Inflammatory macrophage treated with lipopolysaccharide for 4 hours (primary cell): ENCODE measurements at places on chromosomes 6 and 20.

DNA sequence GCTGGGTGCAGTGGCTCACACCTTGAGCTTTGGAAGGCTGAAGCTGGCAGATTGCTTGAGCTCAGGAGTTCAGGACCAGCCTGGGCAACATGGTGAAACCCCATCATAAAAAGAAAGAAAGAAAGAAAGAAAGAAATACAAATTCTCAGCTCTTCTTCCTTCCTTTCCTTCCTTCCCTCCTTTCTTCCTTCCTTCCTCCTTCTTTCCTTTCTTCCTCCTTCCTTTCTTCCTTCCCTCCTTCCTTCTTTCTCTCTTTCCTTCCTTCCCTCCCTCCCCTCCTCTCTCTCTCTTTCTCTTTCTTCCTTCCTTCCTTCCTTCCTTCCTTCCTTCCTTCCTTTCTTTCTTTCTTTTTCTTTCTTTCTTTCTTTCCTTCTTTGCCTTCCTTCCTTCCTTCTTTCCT lies 21.0 kb upstream of the NCOA3 start:
- no peak for DNase-seq

DNA sequence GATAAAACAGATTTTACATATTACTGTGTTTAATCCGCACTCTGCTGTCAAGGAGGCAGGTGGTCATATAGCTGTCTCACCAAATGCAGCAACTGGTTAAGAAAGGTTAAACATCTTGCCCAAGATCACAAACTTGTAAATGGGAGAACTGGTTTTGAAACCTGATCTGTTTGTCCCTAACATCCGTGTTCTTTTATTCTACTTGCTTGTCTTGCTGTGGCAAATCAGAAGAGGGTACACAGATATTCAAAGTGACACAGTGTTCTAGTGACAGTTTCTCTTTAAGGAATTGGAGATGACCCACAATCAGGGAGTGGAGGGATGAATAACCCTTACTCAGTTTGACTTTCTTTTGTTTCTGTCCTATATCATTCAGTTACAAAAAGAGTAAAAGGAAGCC lies 83.0 kb upstream of the SGK1 start:
- no peak for DNase-seq

DNA sequence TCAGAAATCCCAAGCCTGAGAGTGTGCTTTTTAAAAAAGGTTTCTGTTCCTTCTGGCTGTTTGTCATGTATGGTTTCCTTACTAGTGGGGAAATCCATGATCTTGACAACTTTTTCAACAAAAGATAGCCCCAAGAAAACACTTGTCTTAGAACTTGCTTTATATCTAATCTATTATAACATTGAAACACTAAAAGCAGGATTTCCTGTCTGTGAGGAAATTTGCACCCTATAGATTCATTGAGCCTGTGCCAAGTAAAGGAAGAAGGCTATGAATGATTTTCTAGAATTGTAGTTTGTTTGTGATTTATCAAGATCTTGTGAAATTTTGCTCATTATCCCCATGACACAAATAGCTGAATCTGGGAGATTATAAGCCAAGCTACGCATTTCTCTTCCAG lies 238.6 kb upstream of the RIN2 start:
- peak; percentile 9 for DNase-seq

- DNase-seq: no peak
Observed at GRCh38 chr6:16081326-16081725, 47.6 kb upstream of the MYLIP start.

- no peak for DNase-seq
Observed at GRCh38 chr6:27897580-27898206, 14.5 kb downstream of the OR2B2 start.

DNA sequence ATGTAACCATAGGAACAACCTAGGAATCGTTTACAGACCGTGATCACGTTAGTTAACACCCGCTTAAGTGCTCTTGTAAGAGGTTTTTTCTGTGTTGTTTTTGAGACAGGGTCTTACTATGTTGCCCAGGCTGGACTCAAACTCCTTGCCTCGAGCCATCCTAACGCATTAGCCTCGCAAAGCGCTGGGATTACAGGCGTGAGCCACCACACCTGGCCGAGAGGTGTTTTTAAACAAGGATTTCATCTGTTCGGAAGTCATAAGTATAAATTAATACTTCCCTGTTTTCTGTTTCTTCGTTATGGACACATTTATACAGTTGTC lies 727 bp downstream of the MRS2 start:
- DNase-seq: no peak

- no peak for DNase-seq
Observed at GRCh38 chr6:29500594-29500993, 12.8 kb upstream of the MAS1L start.

DNA sequence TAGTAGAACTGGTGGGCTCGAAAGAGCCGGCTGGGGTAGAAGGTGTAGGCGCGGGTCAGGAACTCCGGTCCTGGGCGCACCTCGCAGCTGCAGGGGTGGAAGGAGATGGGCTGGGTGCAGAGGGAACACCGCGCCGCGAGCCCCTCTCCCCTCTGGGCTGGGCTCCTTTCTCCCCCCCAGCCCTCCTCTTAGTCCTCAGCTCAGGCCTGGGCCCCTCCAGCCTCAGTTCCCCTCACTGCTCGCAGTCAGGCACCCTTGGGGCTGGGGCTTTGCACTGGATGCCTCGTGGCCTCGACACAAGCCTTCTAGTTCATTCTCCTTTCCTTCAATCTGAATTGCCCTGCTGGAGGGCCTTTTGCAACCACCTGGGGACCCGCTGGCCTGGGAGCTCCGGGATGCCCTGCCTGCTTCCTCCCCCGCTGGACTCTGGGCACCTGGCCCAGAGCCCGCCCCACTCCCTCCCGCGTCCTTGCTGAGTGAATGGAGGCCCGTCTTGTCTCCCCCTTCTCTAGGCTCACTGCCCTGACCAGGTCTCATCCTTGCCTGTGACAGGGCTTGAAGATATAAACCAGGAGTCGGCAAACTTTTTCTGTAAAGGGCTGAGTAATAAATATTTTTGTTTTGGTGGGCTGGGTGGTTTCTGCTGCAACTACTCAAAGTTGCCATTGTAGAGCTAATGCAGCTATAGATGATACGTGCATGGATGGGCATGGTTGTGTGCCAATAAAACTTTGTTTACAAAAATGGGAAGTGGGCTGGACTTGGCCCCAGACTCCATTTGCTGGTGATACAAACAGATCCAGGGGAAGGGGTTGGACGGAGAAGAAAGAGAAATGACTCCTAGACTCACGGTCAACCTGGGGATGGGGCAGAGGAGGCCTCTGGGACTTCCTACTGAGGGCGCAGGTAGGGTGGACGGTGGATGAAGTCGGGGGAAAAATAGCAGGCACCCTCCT lies 47.3 kb downstream of the APCDD1L start:
- DNase-seq: no peak

GRCh38 chr6:13504611-13505344 lies 17.4 kb upstream of the GFOD1 start:
- DNase-seq: no peak

- no peak for DNase-seq
Observed at GRCh38 chr6:164897523-164898235, 411.7 kb downstream of the C6orf118 start.

DNA sequence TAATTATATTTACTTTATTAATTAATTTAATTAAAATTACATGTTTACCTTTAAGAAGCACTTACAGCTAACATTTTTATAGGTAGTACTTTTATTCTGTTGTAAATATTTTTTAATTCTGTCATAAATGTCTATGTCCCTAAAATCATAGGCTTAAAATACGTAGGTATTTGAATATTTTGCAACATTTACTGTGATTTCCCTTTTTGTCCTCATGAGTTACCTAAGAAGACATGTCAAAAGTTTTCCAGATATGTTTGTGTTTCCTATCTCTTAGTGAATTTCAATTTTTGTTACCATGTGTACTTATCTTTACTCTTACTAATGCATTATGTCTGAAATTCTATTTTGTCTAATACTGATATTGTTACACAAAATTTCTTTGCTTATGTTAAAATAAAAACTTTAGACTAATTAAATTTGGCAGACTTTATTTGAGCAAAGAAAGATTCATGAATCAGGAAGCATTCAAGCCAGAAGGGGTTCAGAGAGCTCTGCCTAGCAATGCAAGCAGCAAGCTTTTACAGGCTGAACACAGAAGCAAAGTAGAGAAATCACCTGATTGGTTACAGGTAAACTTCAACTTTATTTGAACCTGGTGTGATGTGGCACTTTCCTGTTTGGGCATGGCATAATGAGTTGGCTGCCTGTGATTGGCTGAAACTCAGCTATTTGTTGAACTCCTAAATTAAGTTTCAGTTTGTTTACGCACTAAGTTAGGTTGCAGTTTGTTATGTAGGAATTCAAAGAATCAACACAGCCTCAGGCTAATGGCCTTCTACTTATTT lies 123.2 kb upstream of the TMEM170B start:
- DNase-seq: peak; percentile 75

GRCh38 chr20:58649288-58650180 lies 1.5 kb upstream of the STX16 start:
- DNase-seq: peak; percentile 10
